Muscle of leg (tissue), 16 donors: ENCODE measurements at places on chromosomes 11 and 22. TPM values are rescaled to one million over a fixed set of nuclear protein-coding genes. Genes with fewer than 3 reads are reported as not detected.

- no peaks in the 10 kb centered on the region for H3K36me3 ChIP-seq
- peaks cover 5% of the 10 kb centered on the region for H3K27me3 ChIP-seq
- DNase-seq: peak; percentile 97
- peak within 1 kb of the TSS; percentile 90 for H3K27ac ChIP-seq
Observed at GRCh38 chr11:134068829-134069425, at the start of gene JAM3. JAM3 (plus strand) TSS chr11:134069072; CDS start chr11:134069084, 12 bp downstream.

- H3K27me3 ChIP-seq: peaks cover 49% of the 10 kb centered on the region
- no peak within 1 kb of the TSS for H3K27ac ChIP-seq
- peaks cover 12% of the 10 kb centered on the region for H3K4me1 ChIP-seq
- H3K4me3 ChIP-seq: no peak within 1 kb of the TSS
- DNase-seq: no peak
- no peaks in the 10 kb centered on the region for H3K36me3 ChIP-seq
Observed at GRCh38 chr11:66011785-66012303, at the start of gene CST6. CST6 (plus strand) TSS chr11:66012008; CDS start chr11:66012045, 37 bp downstream.

GRCh38 chr22:49739138-49739537 lies 88.5 kb downstream of the BRD1 start:
- no peak overlapping the region for H3K27ac ChIP-seq
- H3K27me3 ChIP-seq: peaks cover 2% of the 10 kb centered on the region
- no peak overlapping the region for H3K4me3 ChIP-seq
- DNase-seq: no peak
- H3K36me3 ChIP-seq: no peaks in the 10 kb centered on the region
- peaks cover 10% of the 10 kb centered on the region for H3K4me1 ChIP-seq

GRCh38 chr11:118979434-118979833 lies 7.9 kb downstream of the FOXR1 start:
- DNase-seq: peak; percentile 11
- peaks cover 10% of the 10 kb centered on the region for H3K4me1 ChIP-seq
- H3K27ac ChIP-seq: no peak overlapping the region
- H3K4me3 ChIP-seq: no peak overlapping the region

DNA sequence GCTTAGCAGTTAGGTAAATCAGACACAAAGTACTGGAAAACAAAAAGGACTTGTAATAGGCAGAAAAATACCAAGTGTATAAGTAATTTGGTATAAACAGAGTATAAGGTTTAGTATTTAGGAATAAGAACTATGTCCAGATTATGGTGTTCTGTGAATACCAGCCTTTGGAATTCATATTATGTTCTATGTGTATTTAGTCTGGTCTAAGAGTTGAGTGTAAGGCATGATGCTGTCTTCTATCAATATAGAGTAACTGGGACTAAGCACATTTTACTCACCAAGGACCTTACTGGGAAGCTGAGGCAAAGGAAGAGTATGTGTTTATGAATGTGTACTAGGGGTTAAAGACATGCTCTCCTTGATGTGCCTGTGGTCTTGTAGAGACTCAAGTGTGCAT lies 9.5 kb downstream of the SDHD start:
- no peak overlapping the region for H3K4me3 ChIP-seq
- no peaks in the 10 kb centered on the region for H3K27me3 ChIP-seq
- H3K27ac ChIP-seq: no peak overlapping the region
- DNase-seq: no peak

DNA sequence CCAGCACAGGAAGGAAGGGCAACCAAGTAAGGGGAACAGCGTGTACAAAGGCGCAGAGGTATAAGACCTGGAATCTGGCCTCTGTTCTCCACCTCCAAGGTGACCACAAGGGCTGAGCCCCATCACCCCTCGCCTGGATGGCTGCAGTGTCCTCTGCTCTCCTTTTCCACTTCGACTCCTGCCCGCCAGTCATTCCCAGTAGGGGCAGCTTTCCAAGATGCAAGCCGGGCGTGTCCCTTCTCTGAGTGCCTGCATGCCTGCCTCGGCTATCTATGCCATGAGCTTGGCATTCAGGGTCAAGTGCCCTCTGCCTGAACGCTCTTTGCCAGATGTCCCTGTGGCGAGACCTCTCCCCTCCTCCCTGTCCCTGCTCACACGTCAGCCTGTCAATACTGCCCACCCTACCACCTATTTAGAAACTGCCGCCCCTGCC lies 17.0 kb downstream of the FADS3 start:
- peak; percentile 60 for DNase-seq
- no peak overlapping the region for H3K4me3 ChIP-seq
- H3K36me3 ChIP-seq: peaks cover 29% of the 10 kb centered on the region
- no peaks in the 10 kb centered on the region for H3K27me3 ChIP-seq

DNA sequence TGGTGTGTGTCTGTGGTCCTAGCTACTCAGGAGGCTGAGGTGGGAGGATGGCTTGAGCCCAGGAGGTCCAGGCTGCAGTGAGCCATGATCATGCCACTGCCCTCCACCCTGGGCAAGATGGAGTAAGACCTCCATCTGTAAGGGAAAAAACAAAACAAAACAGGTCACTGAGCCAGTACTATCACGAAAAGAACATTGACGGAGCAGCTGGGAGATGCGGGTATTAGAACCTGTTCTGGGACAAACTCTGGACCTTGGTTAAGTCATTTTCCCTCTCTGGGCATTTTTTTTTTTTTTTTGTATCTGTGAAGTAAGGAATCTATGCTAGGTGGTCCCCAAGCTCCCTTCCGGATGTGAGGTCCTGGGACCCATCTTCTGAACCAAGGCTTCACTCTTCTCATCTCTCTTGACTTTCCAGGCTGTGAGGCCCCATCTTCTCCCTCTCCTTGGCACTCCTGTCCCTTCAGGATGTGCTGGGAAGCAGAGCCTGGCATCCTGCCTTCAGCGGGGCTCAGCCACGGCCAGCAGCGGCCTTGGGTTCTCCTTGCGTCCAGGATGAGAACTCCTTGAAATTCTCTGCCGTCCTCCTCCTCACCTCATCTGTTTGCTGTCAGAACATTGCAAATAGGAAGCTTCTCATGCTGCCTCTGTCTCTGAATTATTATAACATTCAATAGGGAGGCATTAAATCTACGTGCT lies 130.8 kb downstream of the GRIK4 start:
- no peak for DNase-seq
- no peaks in the 10 kb centered on the region for H3K36me3 ChIP-seq
- H3K27ac ChIP-seq: no peak overlapping the region
- H3K4me1 ChIP-seq: peaks cover 5% of the 10 kb centered on the region
- H3K27me3 ChIP-seq: peaks cover 19% of the 10 kb centered on the region

Gene SELENOO
- total RNA-seq: 11.8 TPM

Gene NELL1
- total RNA-seq: 6.5 TPM

Gene IGSF22
- 4.2 TPM for total RNA-seq

Gene NRXN2
- 11.8 TPM for total RNA-seq

Gene SHANK3
- 4.3 TPM for total RNA-seq

Gene NAGA
- total RNA-seq: 21.8 TPM

Gene SLC22A12
- not detected for total RNA-seq

Gene BAIAP2L2
- total RNA-seq: 0.22 TPM

Gene OVOL1
- total RNA-seq: not detected

Gene SAA1
- not detected for total RNA-seq

Gene FIBIN
- total RNA-seq: 48.0 TPM
